MCF 10A (cell line): ENCODE measurements at places on chromosomes 7 and 10. TPM values are rescaled to one million over a fixed set of nuclear protein-coding genes. Genes with fewer than 3 reads are reported as not detected.

DNA sequence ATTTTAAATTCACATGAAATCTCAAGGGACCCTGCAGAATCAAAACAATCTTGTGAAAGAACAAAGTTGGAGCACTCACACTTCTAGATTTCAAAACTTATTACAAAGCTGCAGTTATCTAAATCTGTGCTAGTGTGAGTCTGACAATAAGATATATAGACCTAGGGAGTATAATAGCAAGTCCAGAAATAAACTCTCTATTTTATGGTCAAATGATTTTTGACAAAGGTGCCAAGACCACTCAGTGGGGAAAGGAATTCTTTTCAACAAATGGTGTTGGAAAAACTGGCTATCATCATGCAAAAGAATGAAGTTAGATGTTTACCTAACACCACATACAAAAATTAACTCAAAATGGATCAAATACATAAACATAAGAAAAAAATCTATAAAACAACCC, 68.2 kb downstream of the TFEC start:
- H3K4me1 ChIP-seq, result no peaks in the 10 kb centered on the region
- H3K36me3 ChIP-seq, result no peaks in the 10 kb centered on the region
- peaks cover 90% of the 10 kb centered on the region for H3K27me3 ChIP-seq

DNA sequence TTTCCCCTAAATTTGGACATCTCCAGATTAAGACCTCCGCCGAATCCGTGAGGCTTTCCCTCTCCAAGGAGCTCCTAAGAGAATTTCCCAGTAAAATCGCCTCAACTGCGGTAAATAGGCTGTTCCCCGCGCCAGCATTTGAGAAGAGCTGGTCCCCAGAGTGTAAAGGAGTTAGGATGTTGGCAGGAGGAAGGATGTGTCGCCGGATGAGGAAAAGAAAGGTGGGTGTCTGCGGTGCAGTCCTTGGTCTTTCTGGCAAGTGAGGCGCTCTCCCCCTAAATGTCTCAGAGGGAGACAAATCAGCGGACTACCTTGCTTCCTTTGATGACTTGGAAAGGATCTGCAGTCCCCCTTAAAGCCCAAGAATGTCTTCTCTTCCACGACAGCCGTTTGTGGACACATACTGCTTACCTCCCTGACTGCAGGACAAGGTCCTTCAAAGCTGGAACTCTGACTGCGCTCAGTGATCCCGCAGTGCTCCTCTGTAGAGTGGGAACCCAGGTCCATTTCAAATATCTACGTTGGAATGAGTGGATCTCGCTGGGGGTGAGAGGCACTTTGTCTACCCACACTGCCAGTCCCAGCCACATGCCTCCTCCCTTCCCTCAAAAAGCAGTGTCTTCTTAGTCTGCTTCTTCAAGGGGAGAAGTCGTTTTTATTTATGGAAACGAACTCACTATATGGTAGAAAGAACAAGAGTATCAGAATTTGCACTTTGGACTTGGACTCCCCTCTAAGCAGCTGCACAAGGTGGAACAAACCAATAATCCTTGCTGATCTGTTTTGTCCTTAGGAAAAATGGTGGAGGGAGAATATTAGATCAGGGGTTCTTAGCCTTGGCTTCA, 1.1 kb upstream of the DLG5 start:
- no peak for DNase-seq
- peaks cover 15% of the 10 kb centered on the region for H3K36me3 ChIP-seq
- peak overlapping the region; percentile 90 for H3K4me3 ChIP-seq
- peaks cover 29% of the 10 kb centered on the region for H3K4me1 ChIP-seq

DNA sequence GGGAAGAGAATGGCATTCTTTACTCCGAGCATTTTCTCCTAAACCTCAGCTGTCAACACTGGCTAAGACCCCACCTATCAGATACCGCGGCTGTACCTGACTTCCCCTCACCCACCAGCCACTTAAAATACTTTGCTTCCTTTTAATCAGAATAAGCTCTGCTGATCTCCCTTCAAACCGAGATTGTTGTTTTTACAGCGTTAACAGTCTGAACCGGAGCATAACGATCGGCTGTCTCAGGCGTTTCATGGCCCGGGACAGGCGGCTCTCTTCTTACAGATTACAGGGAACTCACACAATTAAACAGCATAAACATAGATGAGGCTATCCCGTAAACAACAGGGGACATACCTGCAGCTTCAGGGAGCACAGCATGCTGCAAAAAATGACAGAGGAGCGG, 174.3 kb upstream of the RNF32 start:
- peaks cover 34% of the 10 kb centered on the region for H3K27me3 ChIP-seq
- H3K27ac ChIP-seq, result no peak overlapping the region
- H3K4me3 ChIP-seq, result no peak overlapping the region
- no peaks in the 10 kb centered on the region for H3K36me3 ChIP-seq
- DNase-seq, result no peak
- no peaks in the 10 kb centered on the region for H3K4me1 ChIP-seq

- H3K36me3 ChIP-seq, result peaks cover 9% of the 10 kb centered on the region
- no peak within 1 kb of the TSS for H3K27ac ChIP-seq
- no peaks in the 10 kb centered on the region for H3K27me3 ChIP-seq
- H3K4me1 ChIP-seq, result peaks cover 38% of the 10 kb centered on the region
- peak within 1 kb of the TSS; percentile 67 for H3K4me3 ChIP-seq
- peak; percentile 85 for DNase-seq
These were observed at the start of gene CAMK2G for GRCh38 chr10:73874267-73875138. TSS of gene CAMK2G (minus strand) at chr10:73874555. CDS start at chr10:73874461, 94 bp downstream.

- H3K27ac ChIP-seq, result no peak overlapping the region
- H3K36me3 ChIP-seq, result no peaks in the 10 kb centered on the region
- H3K27me3 ChIP-seq, result peaks cover 9% of the 10 kb centered on the region
These were observed 369.7 kb downstream of the PLXNA4 start for GRCh38 chr7:132206594-132206993.

DNA sequence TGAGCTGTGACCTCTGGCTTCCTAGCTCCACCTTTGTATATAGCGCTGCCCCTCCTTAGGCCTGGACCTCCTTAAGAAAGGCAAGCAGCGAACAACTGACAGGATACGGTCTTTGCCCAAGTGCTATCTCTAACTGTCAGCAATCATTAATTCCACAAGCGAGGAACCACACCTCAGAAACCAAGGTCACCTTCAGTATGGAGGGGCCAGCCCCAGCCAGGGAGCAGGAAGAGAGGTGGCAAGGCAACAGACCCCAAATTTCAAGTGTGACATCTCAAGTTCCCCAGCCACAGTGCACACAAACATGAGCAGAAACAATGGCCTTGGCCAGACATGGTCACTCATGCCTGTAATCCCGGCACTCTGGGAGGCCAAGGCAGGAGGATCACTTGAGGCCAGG, 4.8 kb upstream of the AOC1 start:
- H3K27ac ChIP-seq, result no peak overlapping the region
- no peaks in the 10 kb centered on the region for H3K4me1 ChIP-seq
- H3K27me3 ChIP-seq, result peaks cover 70% of the 10 kb centered on the region
- no peak for DNase-seq
- no peaks in the 10 kb centered on the region for H3K36me3 ChIP-seq

DNA sequence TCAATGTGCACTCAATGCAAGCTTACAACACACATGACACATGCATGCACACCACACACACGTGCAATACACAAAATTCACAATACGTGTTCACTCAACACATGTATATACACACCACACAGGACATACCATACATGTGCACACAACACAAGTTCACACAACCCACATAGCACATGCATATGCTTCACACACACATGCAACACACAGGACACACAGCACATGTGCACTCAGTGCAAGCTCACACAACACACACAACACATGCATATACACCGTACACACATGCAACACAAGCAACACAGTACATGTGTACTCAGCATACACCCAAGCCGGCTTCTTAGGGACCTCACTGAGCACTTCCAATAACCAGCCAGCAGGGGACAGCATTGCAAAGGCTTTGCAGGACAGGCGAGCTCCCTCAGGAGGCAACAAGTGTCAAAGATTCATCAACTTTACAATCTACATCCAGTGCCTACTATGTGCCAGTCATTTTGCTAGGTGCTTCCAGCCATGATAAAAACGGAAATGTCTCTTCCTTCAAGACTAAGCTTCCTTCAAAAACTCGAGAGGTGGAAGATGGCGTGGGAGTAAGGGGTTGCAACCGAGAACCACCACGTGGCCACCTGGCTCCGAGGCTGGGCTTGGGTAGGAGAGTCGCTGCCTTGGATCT, 61.1 kb downstream of the JCAD start:
- H3K4me3 ChIP-seq, result no peak overlapping the region
- H3K36me3 ChIP-seq, result no peaks in the 10 kb centered on the region
- no peaks in the 10 kb centered on the region for H3K27me3 ChIP-seq
- DNase-seq, result peak; percentile 90
- no peak overlapping the region for H3K27ac ChIP-seq

Gene EBF3
- not detected in 2 replicates for total RNA-seq

Gene C10orf143
- 2.9 and 4.9 TPM in 2 replicates for total RNA-seq

Gene WASHC2C
- 18.2 and 24.5 TPM in 2 replicates for total RNA-seq

Gene PCBD1
- total RNA-seq, result 40.3 and 52.4 TPM in 2 replicates

Gene ADRB1
- 0.28 and 0.56 TPM in 2 replicates for total RNA-seq

Gene CUTC
- total RNA-seq, result 11.9 and 15.0 TPM in 2 replicates
